ENCODE measurements at places on chromosomes 6 and 20.

DNA sequence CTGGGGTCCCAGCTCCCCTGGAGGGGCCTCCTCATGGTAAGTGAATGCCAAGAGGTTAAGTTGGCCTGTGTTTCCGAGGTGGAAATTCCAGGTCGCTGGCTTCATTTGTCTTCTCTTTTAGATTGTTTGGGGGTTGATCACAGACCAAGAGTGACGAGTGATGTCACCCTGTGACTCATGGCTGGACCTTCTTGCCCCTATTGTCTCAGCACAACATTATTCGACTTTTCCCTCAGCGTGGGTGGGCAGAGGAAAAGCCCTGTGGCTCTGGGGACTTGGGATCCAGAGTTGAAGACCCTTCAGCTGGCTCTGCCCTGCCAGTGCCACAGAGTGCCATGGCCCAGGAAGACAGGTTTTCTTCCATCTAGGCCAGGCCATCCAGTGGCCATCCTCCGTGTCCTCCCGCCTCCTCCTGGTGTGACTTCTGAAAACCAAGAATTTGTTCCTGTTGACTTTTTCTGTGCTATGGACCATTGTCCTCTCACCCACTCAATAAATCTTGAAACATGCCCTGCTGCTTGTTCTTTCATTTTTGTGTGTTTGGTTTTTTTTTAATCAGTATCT lies 15.4 kb upstream of the SNHG17 start:
- DNase-seq = no peak

- no peak for DNase-seq
Measured at GRCh38 chr20:62814060-62814708, 2.7 kb upstream of the COL9A3 start.

DNA sequence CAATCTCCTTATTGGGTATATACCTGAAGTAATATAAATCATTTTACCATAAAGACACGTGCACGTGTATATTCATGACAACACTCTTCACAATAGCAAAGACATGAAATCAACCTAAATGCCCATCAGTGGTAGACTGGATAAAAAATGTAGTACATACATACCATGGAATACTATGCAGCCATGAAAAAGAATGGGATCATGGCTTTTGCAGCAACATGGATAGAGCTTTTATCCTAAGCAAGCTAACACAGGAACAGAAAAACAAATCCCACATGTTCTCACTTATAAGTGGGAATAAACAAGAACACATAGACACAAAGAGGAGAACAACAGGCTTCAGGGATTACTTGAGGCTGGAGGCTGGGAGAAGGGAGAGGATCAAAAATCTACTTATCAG lies 208.3 kb upstream of the QKI start:
- DNase-seq = no peak

DNA sequence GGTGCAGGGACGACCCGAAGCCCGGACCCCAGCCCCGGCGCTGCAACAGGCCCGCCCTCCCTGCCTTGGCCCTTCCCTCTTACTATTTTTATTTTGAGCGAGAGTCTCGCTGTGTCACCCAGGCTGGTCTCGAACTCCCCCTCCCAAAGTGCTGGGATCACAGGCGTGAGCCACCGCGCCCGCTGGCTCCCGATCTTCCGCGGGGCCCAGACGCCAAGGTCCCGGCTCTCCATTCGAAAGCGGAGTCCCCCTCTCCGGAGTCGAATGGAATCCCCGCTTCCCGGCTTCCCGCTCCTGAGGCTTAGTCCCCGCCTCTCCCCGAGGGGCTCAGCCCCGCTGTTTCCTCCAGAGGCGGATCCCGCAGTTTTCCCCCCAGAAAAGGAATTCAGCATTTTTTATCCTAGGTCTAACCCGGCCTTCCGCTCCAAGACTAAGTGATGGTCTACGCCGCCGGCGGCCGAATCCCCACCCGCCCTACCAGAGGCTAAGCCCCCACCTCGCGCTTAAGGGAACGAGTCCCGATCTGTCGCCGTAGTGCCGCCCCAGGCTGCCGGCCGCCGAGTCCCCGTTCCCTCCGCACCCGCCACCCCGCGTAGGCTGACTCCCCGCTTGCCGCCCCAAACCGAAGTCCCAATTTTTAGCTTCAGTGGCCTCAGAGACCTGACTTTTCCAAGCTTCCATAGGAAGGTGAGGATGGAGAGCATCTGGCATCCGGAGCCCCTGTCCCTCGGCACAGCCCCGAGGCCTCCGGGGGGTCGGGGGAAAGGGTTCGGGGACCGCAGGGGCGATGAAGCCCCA lies 11.5 kb upstream of the TMC2 start:
- peak; percentile 22 for DNase-seq

GRCh38 chr6:4751823-4752464 lies 24.3 kb upstream of the CDYL start:
- no peak for DNase-seq

DNA sequence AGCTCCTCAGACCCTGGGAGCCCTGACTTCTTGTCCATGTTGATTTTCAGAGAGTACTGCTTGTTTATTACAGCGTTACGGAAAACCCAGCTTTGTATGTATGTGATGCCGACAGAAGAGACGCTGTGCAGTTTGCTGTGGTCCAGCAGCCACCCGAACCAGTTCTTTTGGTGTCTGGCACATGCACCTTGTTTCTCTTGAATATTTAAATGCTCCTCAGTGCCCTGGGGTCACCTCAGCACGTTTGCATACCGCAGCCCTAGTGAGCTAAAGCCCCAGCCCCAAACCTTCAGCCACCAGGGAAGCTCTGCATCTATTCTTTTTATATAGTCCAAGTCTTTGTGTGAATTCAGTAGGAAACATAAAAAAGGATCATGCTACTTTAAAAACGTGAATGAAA lies 39.9 kb downstream of the AFDN start:
- DNase-seq = no peak

DNA sequence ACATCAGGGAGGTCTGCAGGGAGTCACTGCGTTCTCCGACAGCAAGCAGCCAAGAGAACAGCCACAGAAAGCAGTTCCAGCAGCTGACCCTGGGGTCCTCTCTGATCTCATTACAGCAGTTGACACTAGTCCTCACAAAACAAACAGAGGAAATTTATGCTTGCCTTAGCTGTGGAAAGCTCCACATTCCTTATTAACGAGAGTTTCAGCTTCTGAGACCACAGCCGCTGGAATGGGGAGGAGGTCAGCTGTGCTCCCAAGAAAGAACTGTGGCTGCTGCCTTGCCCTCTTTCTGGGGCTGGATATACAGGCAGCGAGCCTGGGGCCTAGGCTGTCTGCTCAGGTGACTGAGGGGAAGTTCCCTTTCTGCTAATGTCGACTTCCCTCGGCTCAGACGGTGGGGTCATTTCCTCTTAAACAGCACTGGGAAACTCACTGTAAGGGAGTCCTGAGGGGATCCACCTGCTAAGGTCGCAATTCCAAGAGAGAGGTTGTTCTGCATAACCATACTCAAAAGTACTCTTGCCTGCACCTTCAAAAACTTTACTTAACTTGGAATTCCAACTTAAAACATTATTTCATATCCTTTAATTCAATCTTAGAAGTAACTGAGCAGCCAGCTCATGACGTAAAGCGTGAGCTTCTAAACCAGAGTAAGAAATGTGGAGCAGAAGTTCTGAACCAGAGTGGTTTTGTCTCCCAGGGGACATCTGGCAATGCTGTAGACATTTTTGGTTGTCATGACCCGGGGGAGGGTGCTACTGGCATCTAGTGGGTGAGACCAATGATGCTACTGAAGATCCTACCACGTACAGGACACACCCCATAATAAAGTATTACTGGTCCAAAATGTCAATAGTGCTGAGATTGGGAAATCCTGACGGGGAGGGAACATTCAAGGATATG lies 80.3 kb downstream of the BACH2 start:
- DNase-seq = no peak

DNA sequence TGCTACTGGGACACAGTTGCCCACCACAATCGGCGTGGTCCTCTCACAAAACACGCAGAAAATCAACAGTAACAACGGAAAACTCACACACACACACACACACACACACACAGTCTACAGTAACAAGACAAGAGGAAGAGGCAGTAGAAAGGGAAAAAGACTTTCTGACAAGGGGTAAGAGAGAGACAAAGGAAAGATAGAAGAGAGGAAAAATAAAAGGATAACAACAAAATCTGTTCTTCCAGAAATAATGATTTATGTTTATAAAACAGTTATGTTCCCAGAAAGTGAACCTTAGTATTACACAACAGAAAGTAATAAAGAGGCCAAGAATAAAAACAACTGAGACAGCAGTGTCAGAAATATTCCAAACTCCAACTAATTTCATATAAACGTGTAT lies 2.9 kb downstream of the RANBP9 start:
- DNase-seq = no peak

GRCh38 chr6:11445146-11445545 lies 92.4 kb upstream of the TMEM170B start:
- DNase-seq = no peak

DNA sequence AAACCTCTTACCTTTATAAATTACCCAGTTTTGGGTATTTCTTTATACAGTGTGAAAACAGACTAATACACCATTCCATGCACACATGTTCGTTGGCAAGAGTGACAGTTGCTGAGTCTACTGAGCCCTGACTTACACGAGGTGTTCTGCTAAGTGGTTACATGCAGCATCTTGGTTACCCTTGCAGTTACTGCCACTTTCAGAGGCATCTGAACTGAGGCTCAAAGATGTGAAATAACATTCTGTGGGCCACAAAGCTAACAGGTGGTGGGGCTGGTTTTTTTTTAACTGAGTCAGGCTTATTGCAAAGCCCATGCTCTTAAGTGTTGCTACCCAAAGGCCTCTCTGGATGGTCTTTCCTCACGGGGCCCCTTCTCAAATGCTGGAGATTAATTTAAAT lies 54.4 kb upstream of the GTSF1L start:
- DNase-seq = no peak

- no peak for DNase-seq
Measured at GRCh38 chr6:47247227-47247797, 62.4 kb downstream of the TNFRSF21 start.

DNA sequence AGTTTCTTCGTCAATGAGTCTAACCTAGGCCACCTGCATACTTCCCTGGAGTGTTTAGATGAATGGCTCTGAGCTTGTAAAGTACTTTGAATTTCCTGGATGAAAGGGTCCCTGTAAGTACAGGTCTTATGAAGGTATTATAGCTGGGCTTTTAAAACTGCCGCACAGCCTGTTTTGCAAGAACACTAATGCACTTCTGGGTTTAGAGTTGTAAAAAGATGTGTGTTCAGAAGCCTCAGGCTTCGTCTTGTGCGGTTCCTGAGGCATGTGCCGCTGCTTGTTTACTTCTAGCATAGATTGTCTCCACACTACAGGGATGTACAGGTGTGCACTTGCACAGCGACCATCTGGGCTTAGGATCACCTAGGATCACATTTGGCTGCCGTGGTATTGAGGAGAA lies 324.5 kb downstream of the SOX4 start:
- no peak for DNase-seq

GRCh38 chr6:87396595-87397392 lies 11.0 kb upstream of the CFAP206 start:
- DNase-seq = no peak

- no peak for DNase-seq
Measured at GRCh38 chr6:21707524-21708319, 114.2 kb downstream of the SOX4 start.

DNA sequence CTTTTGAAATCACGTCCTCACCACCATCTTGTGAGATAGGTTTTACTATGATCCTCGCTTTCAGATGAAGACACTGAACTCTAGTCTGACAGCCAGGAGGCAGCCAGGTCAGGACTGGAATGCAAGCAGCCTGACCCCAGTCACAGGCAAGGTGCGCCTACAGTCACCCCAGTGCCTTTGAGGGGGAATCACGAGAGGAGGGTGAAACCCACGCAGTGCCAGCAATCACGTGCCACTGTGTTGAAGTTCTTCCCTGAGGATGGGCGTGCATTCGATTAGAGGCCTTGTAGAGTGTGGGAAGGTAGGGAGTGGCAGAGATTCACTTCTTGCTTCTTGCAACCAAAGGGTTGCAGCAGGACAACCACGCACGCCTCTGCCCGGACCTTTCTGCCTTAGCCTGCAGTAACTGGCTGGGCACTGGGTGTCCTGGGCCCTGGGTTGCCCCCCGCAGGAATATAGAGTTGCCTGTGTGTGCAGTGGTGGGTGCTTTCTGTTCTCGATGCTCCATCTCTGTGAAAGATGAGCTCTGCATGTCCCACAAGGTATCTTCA lies 33.7 kb upstream of the IRF4 start:
- no peak for DNase-seq

- DNase-seq = no peak
Measured at GRCh38 chr6:20255428-20255827, 43.2 kb upstream of the MBOAT1 start.

GRCh38 chr20:37303637-37304036 lies 14.2 kb downstream of the MANBAL start:
- no peak for DNase-seq

DNA sequence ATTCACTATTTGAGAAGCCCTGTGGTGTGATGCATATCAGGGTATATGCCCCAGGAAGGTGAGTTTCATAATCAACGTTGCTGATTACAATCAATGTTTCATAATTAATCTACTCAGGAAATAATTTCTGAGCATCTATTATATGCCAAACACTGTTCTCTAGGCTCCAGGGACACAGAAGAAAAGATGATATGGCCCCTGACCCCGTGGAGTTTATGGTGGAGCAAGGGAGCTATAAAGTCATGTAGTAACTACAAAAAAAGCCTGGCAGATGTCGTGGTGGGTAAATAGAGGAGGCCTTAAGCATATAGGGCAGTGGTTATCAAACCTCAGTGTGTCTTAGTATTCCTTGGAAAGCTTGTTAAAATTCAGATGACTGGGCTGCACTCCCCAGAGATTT lies 40.1 kb upstream of the BCAS1 start:
- DNase-seq = no peak

GRCh38 chr6:130574146-130574545 lies 208.3 kb downstream of the TMEM200A start:
- no peak for DNase-seq

DNA sequence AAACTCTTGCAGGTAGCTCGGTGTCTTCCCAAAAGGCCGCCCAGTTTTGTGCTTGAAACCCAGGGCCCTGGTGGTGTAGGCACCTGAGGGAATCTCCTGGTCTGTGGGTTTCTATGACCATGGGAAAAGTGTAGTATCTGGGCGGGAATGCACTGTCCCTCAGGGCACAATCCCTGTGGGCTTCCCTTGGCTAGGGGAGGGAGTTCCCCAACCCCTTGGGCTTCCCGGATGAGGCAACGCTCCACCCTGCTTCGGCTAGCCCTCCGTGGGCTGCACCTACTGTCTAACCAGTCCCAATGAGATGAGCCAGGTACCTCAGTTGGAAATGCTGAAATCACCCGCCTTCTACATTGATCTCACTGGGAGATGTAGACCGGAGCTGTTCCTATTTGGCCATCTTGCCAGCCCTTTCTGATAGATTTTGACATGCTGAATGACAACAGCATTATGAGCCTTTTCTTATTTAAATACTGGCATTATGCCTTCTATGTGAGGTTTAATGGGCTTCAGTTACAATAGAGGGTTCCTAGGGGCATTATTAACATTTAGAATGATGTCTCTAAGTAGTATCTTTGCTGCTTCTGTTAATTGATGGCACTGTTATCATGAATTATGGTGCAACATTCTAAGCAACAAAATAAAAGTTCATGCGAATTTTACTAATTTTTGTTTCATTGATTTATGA lies 133.7 kb upstream of the FLRT3 start:
- no peak for DNase-seq

- DNase-seq = no peak
Measured at GRCh38 chr6:28011722-28012121, 54.7 kb downstream of the OR2B6 start.
